Activated T-helper 9 cell treated with anti-CD3 and anti-CD28 coated beads, Interleukin-2, amount 50 U/mL, for 16 hours (primary cell): ENCODE measurements at places on chromosomes 4 and X.

DNA sequence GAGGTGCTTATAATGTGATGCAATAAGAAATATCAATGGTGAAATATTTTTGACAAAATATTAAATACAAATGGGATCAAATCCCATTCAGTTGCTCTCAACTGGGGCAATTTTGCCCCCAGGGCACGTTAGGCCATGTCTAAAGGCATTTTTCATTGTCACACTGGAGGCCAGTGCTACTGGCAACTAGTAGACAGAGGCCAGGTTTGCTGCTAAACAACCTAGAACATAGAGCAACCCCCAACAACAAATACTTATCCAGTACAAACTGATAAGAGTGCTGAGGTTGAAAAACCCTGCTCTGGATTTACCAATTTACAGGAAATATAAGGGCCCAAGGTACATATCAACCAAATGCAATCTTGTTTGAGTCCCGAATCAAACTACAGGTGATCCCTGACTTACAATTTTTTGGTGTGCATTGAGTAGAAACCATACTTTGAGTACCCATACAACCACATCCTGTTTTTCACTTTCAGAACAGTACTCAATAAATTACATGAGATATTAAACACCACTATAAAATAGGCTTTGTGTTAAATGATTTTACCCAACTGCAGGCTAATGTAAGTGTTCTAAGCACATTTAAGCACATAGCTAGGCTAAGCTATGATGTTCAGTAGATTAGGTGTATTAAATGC, 237.5 kb downstream of the HNRNPD start:
- DNase-seq = no peak

- no peak for DNase-seq
Observed at GRCh38 chr4:137881641-137882040, 349.3 kb upstream of the PCDH18 start.

- DNase-seq = no peak
Observed at GRCh38 chr4:74878323-74878722, 54.6 kb upstream of the PARM1 start.

GRCh38 chrX:74242050-74242449, 61.9 kb upstream of the ZCCHC13 start:
- no peak for DNase-seq

DNA sequence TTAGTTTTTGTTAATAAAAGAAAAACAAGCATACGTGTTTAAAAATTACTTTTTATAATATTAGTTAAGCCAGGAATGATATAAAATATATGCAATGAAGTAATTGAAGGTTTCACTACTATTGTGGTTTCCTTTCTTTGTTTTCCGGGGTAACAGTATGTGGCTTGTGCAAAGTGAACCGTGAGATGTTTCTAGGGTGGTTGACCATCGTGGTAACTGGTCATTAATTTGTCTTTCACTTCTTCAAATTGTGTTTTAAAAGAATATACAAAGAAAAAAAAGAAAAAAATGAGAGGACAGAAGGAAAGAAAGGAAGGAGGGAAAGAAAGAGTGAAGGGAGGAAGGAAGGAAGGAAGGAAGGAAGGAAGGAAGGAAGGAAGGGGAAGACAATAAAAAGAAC, 330.1 kb upstream of the CPXCR1 start:
- no peak for DNase-seq

GRCh38 chr4:575281-576141, 584 bp downstream of the TMEM271 start:
- no peak for DNase-seq

DNA sequence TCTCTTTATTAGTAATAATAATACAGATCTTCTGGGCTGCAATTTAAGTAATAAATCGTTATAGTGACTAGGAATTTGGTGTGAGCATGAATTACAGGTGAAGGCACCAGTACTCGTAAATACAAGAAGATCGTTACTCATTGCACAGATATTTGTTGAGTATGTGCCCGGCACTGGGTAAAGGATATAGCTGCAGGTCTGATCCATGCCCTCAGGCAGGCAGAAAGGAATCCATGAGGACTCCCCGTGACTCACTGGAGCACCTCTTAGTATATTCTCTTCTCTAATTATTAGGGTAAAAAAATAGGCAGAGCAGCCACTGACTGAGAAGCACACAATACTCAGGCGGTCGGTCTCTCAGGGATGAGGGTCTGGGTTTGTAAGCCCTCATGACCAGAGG, 868.3 kb downstream of the RAB28 start:
- DNase-seq = no peak
